ENCODE measurements at places on chromosomes 5 and 9.

GRCh38 chr9:17090041-17090440 lies 44.8 kb upstream of the CNTLN start:
- no peak for DNase-seq

DNA sequence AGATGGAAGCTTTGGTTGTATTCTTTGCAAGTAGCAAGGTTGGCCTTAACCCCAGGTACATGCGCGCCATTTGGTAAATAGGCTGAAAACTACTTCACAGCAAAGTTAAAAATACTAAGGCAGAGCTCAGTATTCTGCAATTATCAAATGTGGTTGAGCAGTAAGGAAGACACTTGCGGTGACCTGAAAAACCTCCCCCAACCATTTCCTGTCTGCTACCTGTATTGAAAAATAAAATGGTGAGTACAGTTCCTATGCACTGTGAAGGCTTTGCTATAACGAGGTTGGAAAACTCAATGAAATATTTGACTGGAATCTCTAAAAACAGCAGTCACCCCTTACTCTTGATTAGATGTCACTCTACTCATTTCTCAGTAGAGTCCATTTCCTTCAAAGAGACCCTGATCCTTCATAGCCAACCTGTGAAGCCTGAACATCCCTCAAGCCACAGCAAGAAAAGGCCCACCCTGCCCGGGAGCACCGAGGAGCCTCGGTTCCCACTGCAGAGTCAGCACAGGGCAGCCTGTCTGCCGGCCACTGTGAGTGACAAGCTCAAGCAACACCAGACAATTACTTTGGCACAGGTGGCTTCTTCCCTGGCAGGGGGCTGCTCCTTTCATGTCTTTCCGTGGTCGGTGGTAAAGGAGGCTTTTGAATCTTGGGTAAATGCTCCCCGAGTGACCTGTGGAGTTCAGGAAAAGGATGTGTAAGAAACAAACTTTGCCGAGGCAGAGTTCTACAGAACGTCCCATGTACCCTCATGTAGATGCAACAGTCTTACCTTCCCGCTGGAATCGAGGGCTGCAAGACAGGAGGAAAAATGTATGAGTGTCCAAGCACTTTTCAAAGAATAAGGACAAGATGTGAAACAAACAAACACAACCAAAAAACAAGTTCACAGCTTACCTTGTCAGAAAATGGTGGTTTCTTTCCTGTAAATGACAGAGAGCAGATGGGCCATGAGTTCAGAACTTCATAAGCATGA lies 29.6 kb downstream of the C5orf58 start:
- DNase-seq, result no peak

DNA sequence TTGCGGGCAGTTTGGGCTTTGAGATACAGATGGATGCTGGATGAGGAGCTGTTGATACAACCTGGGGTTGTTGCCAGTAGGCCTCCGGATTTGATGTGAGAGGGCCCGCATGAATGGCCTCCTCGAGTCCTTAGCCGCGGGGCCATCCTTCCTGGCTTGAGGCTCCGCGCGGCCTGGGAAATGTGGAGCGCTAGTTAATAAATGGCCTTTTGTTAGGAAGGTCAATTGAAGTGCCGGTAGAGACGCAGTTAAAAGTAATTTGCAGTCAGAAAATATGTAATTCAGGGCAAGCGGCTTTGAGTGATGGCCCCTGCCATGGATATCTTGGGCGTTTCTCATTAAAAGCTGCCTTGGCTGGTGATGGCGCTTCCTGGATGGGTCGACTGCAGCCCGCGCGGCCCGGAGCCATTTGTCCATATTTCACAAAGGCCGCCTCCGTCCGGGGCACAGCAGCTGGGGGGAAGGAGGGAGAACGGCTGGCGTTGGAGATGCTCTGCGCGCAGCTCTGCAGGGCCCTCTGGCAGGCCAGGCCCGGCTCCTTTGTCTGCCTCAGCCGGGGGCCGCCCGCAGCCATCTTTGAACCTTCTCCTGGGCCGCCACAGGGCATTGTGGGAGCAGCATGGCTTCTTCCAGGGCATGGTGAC lies 11.2 kb downstream of the MVB12B start:
- DNase-seq, result no peak

DNA sequence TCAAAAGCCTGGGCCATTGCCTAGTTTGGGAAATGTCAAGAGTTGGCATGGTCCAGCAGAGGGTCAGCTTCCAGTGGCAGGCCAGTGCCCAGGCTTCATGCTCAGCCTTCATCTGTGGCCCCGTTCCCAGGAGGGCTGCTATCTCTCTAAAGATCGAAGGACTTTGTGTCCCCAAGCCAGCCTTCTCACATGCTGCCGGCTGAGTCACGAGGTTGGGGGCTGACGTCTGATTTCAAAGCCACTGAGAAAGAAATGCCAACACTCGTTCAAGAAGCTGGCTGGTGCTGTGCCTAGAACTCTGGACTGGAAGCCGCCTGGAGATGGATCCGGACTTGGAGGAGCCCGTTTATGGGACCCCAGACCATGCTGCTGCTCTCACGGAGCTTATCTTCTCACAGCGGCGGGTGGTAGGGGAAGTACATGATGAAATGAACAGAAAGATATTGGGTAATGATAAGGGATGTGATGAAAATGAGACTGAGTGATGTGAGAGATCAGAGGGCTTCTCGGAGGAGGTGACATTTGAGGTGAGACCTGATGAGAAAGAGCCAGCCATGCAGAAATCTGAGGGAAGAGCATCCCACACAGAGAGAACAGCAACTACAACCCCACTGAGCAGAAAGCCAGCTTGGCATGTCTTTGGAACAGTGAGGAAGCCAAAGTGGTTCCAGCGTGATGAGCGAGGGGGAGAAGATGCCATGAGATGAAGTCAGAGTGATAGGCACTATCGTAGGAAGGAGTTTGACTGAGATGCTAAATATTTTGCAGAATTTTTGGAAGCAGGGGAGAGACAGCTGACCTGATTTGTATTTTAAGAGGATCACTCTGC lies 54.9 kb upstream of the BOD1 start:
- DNase-seq, result no peak

- no peak for DNase-seq
These were observed 116.5 kb upstream of the FBXL7 start for GRCh38 chr5:15383469-15383868.

DNA sequence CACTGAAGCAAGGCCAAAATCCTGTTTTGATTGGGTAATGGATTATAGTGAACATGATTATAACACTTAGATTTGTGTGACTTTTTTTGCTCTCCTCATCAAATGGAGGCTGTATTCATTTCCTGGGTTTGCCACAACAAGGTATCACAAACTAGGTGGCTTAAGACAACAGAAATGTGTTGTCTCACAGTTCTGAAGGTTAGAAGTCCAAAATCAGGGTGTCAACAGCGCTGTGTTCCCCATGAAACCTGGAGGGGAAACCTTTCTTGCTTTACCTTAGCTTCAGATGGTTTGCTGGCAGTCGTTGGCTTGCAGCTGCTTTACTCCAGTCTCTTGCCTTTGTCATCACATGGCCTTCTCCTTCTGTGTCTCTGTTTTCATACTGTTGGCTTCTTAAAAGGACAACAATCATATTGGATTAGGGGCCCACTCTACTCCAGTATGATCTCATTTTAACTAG lies 32.4 kb downstream of the CDC42SE2 start:
- no peak for DNase-seq
